ENCODE measurements at places on chromosomes 7 and 10.

DNA sequence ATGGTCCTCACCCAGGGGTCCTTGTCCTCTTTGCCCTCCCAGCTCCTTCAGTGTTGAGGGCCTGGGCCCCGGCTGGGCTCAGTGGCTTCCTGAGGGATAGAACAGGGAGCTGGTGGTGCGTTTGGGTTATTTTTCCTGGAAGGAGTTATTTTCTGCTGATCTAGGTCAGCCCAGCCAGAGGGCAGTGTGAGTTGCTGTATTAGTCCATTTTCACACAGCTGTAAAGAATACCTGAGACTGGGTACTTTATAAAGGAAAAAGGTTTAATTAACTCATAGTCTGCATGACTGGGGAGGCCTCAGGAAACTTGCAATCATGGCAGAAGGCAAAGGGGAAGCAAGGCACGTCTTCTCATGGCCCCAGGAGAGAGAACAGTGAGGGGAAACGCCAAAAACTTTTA is 122.4 kb upstream of the PCBD1 start:
- DNase-seq, result no peak

GRCh38 chr10:113565364-113565763 is 12.5 kb downstream of the HABP2 start:
- no peak for DNase-seq

GRCh38 chr7:22885797-22886261 is 63.2 kb upstream of the TOMM7 start:
- no peak for DNase-seq

- DNase-seq, result no peak
Observed at GRCh38 chr7:70392256-70392876, 739.6 kb upstream of the GALNT17 start.

DNA sequence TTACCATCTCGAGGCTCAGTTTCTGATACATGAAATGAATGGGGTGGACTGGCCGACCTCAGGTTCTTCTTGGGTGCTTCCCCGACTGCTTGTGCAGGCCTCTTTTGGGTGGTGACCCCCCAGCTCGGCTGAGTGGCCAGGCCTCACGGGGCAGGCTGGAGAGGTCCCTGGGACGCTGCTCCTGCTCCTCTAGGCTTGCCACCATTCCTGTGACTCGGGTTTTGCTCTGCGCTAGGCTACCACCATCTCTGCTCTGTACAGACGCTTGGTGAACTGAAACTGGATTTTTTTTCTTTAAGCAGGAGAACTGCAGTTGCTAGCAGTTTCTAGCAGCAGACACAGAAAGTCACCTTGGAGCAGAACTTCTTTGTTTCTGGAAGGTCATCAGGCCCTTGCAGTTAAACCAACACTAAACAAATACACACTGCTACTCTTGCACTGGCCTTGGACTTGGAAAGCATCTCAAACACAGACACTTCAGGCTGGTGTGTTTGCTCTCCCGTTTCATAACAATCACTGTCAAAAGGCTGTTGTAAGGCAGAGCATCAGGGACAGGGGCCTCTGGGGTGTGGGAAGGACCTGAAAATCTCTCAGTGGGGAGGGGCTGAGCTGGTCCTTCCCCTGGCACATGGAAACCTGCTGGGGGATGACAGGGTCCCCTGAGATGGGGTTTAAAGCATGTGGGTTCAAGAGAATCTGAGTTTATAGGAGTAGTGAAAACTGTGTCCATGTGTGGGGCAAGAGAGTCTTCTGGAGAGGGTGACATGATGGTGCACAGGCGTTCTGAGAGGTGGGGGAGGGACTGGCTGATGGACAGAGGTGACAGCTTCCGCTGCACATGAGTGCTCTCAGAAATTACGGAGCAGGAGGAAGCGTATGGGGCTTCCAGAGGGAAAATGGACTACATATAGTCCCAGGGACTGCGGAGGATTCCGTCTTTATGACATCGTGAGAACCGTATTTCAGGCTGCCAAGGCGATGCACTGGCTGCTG is 35.0 kb upstream of the GIMAP8 start:
- DNase-seq, result no peak

- DNase-seq, result no peak
Observed at GRCh38 chr7:157694376-157694665, 357.5 kb downstream of the DNAJB6 start.

DNA sequence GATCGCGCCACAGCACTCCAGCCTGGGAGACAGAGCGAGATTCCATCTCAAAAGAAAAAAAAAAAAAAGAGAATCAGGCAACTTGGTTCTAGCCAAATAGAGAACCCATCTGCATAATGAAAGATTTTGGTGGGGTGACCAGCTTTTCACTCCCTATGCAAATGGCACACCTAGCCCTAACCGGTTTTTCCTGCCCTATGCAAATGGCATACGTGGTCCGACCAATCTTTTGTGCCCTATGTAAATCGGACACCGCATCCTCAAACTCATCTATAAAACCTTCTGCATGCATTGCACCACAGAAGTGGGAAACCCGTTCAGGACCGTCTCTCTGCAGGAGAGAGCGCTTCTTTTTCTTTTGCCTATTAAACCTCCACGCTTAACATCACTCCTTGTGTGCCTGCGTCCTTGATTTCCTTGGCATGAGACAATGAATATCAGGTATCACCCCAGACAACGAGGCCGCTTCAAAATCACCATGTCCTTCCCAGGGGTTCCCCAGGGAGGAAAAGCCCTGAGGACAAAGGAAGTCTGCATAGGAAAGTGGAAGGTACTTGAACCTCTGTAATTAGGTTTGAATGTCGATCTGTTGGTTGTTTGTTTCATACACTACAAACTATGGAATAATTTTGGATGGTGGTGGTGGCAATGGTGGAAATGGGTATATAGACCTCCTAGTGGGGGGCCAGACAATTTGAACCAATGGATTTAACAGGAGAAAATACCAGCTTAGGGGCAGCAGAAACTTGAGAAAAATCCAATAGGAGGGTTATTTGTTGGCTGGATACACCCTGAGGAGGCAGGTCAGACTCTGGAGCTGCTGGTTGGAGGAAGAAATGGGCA is 396.2 kb downstream of the TYW1 start:
- DNase-seq, result no peak

- peak; percentile 99 for DNase-seq
Observed at GRCh38 chr7:65373608-65374351, at the start of gene ZNF92. Gene ZNF92, plus strand, starts transcription at chr7:65373855. Its CDS starts 143 bp downstream, at chr7:65373998.

DNA sequence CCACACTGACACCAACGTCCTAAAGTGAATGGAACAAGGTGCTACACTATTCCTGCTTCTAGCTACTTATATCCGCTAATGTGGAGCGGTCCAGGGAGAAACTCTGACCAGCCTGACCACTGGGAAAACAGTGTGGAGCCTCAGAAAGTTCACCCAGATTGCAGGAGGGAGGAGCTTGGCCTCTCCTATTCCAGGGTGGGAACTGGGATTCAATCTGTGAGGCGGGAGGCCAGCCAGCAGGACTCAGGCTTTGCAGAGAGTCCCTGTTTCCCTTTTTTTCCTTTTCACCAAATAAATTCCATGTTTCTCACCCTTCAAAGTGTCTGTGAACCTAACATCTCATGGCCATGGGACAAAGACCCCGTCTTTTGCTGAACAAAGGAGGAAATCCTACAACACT is 86.4 kb upstream of the SEMA3C start:
- no peak for DNase-seq

DNA sequence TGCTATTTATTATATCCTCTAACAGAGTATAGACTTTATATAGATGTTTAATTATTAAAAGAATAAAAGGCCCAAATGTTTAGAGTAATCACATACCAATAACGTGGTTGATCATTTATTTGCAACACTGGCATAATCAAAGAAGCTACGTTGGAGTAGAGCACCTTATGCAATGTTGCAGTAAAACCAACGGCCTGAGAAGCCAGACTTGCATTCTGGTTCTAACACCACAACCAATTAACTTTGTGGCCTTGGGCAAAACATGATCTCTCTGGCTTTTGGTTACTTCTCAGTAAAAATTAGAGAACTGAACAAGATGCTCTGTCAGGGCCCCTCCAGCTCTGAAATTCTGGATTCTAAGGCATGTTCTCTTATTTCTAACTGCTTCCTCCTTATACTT is 476.2 kb downstream of the GRM8 start:
- DNase-seq, result no peak

- no peak for DNase-seq
Observed at GRCh38 chr7:124603066-124603465, 162.5 kb downstream of the GPR37 start.

DNA sequence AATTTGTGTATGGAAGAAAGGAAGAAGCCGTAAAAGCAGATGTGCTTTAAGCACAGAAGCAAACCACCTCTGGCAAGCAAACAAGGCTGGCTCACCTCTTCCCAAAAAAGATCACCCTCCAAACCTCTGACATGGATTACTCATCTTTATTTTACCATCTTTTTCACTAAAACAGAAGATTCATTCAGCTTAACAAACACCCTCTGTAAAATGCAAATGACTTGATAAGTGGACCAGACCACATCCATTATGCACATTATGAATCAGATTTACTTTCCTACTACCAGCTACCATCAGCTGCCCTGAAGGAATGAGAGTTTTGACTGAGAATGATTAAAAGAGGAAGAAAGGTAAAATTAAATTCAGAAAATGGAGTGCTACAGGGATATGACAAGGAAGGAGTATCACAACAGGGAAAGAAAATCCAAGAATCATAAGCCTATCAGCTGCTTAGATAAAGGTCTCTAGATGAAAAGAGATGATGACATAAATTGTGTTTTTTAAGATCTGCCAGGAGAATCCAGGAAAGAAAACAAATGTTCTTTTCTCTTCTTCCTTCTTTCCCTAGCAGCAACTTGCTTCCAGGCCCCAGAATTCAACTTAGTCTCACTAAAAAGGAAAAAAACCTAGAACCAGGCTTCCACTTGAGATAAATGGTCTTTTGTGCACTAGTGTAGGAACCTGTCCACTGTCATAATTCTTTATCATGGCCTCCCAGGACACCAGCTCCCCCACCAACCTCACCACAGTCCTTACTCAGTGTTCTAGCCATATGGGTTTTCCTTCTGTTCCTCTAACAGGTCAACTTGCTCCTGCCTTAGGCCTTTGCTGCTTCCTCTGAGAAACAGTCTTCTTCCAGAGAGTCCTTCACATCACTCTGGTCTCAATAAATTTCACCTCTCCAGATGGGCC is 47.4 kb downstream of the JAZF1 start:
- no peak for DNase-seq

GRCh38 chr10:113522460-113522859 is 30.4 kb upstream of the HABP2 start:
- DNase-seq, result no peak

- no peak for DNase-seq
Observed at GRCh38 chr7:69162931-69163670, 435.2 kb upstream of the AUTS2 start.

DNA sequence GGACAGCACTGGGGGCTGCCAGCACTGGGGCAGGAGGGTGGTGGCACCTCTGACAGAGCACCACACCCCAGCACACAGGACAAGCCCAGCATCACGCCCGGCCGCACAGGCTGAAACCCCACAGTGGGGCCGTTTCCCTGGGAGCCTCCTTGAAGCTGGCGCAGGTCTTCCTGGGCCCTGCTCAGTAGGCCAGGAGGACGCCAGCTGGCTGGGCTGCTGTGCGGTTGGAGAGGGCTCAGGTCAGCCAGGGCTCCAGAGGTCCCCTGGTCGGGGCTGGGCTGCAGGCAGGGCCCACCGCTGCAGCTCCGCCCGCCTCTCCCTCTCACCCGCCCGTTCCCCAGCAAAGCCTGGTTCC is 137.3 kb downstream of the TCERG1L start:
- no peak for DNase-seq

- DNase-seq, result peak; percentile 58
Observed at GRCh38 chr7:32670110-32671025, 175.1 kb downstream of the AVL9 start.

GRCh38 chr10:35696392-35697287 is 54.5 kb upstream of the FZD8 start:
- no peak for DNase-seq

DNA sequence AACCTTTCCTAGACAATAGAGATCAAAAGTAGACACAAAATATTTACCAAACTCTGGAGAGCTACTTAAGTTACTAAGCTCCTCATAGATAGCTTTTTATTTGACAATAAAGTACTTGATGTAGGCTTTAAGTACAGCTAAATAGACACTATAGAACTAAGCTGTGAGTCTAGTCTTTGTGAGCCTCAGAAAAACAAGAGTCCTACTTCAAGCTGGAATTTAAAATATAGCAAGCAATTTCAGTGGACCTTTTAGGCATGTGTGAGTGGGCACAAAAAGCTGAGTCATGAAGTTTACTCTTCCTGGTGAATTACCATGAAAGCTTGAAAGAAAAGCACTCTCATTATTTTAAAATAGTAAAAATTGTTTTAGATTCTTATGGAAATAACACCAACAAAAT is 76.1 kb downstream of the ADD3 start:
- DNase-seq, result peak; percentile 12

- DNase-seq, result peak; percentile 6
Observed at GRCh38 chr10:89086801-89087521, 96.4 kb downstream of the FAS start.

DNA sequence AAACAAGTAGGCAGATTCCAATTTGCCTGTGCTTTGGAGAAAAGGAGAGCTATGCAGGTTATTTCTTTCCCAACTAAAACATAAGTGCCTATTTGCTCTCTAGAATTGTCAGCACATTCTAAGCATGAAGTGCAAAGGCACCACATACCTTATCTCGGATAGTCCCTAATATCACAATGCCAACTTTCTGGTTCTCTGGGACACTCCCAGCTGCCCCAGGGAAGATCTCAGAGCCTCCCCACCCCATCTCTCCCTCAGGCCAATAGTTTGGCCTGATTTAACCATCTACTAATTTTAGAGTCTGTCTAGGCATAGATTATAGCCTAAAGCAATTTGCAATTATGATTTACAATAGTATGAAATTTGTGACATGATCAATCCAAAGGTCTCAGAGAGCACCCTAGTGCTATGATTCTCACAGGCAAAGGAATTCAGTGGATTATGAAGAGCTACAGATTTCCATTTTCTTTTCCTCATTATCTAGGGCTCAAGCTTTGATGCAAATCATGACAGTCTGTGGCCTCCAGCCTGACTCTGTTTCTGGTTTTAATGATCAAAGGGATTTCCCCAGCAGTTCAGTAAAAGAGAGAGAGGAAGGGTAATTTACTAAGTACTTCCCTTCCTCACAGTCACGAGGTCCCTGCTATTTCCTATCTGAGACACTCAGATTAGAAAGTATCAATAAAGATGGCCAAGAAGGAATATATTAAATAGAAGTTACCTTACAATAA is 29.0 kb upstream of the IL6 start:
- DNase-seq, result no peak

DNA sequence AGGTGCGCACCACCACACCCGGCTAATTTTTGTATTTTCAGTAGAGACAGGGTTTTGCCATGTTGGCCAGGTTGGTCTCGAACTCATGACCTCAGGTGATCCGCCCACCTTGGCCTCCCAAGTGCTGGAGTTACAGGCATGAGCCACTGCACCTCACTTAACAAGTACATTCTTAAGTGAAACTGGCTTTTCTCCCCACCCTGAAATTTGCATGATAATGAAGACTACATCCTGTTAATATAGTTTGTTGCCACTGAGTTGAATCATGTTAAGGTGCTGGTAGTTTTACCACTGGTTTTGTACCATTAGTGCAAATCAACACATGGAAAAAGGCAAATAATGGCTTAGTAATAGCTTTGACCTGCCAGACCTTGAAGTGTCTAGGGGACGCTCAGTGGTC is 62.2 kb downstream of the MPLKIP start:
- DNase-seq, result no peak

All from thyroid gland (tissue), 4 donors.